ENCODE measurements at places on chromosomes 4 and X.

DNA sequence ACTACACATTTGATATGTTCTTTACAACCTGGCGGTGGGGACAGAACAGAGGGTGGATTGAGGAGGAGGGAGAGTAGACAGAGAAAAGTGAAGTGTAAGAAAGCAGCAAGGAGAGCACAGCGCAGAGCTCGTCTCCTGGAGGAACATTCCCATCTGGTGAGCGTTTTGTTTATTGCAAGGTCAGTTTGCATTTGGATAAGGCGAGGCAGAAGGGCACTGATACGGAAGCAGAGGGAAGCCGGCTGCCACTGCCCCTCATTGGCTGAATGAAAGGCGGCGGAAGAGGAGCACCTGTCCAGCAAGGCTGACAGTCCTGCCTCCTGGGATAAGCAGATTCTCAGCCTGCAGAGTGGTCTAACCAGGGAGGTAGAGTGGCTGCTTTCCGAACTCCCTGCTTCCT lies 83.2 kb downstream of the GPR143 start:
- DNase-seq, result no peak

DNA sequence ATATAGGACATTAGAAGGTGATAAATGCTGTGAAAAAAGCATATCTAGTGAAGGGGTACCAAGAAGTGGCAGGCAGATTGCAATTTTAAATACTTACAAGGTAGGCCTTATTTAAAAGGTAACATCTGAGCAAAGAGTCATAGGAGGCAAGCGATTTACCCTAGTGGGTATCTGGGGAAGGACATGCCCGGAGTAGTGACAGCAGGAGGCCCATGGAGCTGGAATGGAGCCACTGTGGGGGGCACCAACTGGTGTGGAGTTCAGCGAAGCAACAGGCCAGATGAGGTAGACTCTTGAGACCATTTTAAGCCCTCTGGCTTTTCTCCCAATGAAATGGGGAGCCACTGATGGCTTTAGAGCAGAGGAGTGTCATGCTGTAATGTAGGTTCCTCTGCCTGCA lies 37.3 kb downstream of the SEC24D start:
- DNase-seq, result no peak

- no peak for DNase-seq
Measured at GRCh38 chrX:771536-771935, 140.9 kb downstream of the SHOX start.

- no peak for DNase-seq
Measured at GRCh38 chr4:106893395-106893881, 142.7 kb downstream of the DKK2 start.

GRCh38 chrX:103831342-103831802 lies 685 bp downstream of the RAB9B start:
- DNase-seq, result no peak

- peak; percentile 1 for DNase-seq
Measured at GRCh38 chrX:29787656-29788055, 427.7 kb upstream of the MAGEB2 start.

DNA sequence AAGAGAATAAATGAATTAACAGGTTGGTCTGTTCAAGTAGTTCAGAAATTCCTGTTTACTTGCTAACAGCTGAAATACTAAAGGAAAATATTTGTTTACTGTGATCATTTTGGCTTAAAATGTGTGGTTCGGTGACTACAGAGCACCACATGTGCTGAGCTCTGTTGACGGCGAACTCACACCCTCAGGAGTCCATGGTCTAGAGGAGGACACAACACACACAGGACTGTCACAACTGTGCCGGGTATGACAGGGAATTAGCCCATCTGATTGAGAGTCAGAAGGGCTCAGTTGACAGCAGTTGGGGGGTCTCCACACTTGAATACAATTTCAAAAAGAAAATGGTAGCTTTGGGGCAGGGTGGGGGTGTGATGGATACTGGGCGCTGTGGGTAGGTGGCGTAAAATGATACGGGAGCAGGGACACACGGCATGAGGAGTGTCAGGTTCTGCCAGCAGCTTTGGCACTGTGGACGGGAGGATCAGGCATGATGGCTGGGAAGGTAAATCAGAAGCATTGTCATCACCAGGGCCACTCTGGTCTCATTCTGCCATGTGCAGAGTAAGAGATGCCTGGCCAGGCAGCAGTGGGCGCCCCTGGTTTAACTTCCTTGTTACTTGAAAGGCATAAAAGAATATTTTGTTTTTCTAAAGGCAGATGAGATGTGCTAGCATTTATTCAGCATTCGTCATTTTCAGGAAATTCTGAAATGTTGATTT lies 33.3 kb downstream of the CLDN22 start:
- no peak for DNase-seq

- DNase-seq, result no peak
Measured at GRCh38 chr4:8407756-8408155, 32.8 kb downstream of the ACOX3 start.

DNA sequence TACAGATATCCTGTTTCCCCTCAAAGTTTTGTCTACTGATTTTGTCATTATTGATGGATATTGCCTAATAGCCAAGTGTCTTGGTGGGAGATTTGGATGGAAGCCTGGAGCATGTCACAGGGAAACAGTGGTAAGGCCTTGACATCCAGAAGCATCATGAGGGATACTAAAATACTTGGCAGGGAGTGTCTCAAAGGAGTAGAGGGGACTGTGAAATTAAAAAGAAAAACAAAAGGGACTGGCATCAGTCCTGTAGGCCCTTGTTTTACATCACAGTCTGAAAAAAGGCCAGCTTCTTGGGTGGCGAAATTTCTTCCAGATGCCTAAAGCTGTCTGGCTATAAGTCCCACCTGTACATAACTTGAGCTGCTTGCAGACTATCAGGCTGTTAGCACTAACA lies 83.8 kb downstream of the GUCY2F start:
- no peak for DNase-seq

GRCh38 chr4:10806953-10807645 lies 122.5 kb upstream of the CLNK start:
- no peak for DNase-seq

GRCh38 chr4:175927121-175927520 lies 115.1 kb upstream of the GPM6A start:
- no peak for DNase-seq

DNA sequence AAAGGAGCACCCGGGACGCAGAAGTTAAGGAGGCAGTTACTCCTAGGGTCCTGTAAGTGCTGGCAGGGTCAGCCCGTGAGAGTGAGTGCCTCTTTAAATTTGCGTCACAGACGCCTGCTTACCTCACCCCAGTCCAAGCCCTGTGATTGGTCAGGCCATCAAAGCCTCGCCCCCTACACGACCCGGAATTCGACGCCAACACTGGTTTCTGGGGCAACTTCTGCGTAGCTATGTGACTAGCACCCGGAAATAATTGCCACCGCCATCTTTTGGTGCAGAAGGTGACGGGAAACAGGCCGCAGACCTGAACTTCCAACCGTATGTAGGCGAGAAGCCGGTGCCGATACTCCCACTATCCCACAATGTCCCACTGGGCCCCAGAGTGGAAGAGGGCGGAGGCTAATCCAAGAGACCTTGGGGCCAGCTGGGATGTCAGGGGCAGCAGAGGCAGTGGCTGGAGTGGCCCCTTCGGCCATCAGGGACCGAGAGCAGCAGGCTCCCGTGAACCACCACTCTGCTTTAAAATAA lies at the start of gene DDX53:
Gene DDX53, plus strand, starts transcription at position 265 of the 528 bp plus-strand sequence. Its CDS starts 98 bp downstream, at position 363.
- DNase-seq, result no peak

DNA sequence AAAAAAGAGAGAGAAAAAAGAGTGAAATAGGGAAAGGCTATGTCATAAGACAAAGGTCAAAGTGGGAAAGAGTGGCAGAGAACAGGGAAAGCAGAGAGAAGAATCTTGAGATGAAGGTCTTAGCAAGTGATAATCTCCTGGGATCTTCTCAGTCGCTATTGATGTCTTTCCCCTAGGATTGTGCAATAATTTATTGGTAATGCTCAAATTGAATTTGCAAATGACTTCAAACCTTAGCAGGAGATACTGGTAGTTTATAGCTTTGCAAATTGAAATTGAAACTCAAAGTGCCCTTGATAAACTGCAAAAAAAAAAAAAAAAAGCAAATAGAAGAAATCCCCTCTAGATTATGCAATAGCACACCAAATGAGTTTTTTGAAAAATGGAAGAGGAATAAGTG lies 45.7 kb upstream of the MID1 start:
- no peak for DNase-seq

DNA sequence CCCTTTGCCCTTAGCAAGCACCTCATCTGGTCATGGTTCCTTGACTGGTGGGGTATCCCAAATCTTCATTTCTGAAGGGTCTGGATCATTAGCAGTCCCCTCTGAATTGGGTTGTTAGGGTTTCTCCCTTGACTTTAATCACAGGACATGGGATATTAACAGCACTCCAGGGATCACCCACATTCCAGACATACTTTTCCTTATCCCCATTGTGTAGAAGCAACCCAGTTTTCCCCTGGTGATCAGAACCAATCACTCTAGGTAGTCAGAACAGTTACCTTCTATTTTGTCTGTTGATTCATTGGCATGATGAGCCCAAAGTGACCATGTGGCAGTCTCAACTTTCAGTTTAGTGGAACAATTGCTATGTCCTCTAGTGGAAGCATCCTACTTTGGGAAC lies 29.1 kb upstream of the GRSF1 start:
- DNase-seq, result no peak

DNA sequence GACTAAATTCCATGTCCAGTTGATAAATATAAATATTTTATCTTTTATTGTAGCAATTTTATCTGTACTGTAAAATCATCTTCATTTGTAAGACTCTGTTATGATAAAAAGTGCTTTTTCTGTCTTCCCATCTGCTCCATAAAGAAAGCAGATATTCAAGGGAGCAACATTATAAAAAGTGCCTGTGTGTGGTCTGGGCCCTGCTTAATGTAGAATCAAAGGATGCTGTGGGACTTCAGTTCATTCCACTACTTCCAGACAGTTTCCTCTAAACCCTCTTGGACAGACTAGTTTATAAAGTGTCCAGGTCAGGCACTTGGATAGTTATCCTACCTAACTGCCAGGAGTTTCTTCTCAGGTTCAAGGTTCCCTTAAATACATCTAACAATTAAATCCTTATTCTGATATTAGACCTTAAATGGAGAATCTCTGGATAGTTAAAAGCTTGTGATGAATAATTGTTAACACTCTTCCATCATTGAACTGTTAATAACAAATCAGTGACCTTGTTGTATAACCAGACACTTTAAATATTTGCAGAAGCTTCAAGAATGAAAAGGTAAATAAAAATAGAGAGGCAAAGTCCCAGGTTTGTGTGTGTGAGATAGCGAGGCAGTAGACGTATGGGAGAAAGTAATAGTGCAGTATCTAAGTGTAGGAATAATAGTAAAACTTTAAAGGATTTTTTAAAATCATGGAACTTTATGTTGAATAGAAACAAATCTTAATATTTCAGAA lies 237.5 kb upstream of the CTSO start:
- no peak for DNase-seq

DNA sequence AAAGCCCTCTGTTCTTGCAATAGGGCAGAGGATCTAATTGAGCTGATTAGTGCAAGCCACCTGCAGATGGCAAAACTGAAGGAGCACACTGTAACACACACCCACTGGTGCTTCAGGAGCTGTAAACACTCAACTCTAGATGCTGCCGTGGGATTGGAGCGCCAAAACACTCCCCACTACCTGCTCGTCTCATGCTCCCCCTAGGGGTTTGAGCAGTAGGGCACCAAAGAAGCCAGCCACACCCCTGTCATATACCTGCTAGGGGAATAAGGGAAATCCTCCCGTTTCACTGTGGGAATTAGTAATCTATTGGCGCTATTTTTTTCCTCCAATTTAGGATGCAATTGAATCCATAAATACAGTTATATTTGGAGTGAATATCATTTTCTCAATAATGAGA lies 360.2 kb downstream of the GLUD2 start:
- no peak for DNase-seq

- no peak for DNase-seq
Measured at GRCh38 chrX:3351276-3351675, 4.8 kb upstream of the MXRA5 start.

DNA sequence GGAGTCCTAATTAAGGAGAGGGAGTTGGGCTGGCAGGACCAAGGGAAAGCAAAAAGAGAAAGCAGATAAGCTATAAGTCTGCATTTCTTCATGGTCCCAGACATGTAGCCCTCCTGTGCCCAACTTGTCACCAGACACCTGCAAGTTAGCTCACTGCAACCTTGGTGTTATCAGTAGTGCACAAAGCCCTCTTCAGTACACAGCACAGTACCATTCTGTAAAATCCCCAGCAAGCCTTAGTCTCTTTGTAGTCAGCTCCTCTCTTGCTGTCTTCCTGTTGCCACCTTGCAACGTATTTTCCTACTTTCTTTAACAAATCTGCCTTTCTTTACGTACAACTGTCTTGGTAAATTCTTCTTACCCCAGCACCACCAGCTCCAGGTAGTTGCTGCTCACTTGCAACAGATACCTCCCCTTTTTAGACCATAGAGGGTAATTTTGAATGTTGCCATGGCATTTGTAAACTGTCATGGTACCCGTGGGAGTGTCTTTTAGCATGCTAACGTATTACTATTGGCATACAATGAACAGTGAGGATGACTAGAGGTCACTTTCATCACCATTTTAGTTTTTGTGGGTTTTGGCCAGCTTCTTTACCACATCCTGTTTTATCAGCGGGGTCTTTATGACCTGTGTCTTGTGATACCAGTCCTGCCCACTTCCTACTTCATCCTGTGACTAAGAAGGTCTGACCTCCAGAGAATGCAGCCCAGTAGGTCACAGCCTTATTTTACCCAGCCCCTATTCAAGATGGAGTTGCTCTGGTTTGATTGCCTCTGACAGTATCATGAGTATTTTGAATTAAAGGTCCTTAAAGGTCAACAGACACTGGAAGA lies 28.3 kb upstream of the AP1S2 start:
- peak; percentile 68 for DNase-seq

DNA sequence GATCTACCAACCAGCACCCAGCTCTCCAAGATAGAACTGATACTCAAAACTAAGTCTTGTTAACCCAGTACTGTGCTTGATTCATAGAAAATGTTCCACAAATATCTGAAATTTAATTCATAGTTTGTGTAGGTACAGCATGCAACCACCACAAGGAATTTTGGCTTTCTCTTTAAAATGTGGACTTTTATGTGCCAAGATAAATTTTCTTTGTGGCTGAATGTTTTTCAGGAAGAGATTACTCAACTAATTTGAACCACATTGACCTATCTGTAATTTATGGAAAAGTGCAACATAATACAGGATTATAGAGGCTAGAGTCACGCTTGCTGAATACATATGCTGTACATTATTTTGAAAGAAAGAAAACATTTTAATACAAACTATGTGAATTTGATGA lies 730.8 kb downstream of the IL1RAPL1 start:
- DNase-seq, result peak; percentile 1

- no peak for DNase-seq
Measured at GRCh38 chrX:64395568-64395929, 297 bp upstream of the MTMR8 start.

DNA sequence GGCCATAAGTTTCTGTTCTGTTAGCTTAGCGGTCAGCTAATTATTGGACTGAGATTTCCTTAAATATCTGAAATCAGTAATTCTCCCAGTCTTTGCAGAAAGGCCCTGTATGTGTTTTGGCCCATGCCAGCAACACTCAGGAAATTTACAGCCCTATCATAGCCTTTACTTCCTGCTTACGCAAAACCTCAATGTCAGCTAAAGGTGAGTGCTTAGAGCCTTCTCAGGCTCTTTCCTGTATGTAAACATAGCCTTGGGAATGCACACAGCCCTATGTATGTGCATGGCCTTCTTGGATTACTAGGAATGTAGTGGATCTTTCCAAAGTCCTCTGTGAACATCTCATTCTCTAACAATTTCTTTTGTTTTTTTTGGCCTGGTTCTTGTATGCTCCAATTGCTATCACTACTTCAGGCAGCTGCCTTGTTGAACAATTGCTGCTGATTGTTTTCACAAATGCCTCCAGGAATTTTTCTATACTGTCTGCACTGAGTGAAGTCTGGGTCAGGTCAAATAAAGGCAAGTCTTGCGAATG lies 200.0 kb downstream of the PPP1R2C start:
- DNase-seq, result no peak
